ENCODE measurements at places on chromosomes 16 and 17. TPM values are rescaled to one million over a fixed set of nuclear protein-coding genes. Genes with fewer than 3 reads are reported as not detected.

- peak; percentile 74 for DNase-seq
These were observed 380.3 kb upstream of the MAF start for GRCh38 chr16:79980650-79981521.

Gene GP1BA
- total RNA-seq = not detected

DNA sequence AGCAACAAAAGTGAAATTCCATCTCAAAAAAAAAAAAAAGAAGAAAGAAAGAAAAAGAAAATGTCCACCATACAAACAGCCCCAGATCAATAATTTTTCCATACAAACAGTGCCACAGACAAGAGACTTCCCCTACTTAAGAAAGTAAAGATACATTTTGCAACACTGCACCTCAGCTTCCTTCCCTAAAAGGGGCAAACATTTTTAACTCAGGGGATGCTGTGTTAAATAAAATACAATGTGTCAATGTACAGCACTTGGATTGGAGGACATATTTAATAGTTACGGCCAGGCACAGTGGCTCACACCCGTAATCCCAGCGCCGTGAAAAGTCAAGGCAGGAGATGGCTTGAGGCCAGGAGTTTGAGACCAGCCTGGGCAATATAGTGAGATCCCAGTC lies 22.3 kb downstream of the MYH11 start:
- DNase-seq = no peak

GRCh38 chr16:83300326-83300725 lies 507.5 kb upstream of the HSBP1 start:
- no peak for DNase-seq

DNA sequence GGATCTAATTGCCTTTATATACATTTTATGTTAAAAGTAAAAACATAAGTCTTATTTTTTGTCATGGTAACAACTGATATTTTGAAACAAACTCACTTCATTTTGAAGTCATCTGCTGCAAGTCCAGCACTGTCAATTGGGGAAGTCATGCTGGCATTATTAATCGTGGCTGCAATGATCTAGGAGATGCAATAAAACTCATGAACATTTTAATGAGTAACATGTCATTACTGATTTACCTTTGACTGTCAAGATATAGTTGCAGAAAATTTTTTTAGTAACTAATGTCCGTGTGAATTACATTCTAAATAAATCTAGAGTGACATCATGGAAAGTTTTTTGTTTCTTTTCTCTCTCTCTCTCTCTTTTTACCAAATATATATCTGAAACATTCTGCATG lies 17.3 kb upstream of the KRT24 start:
- no peak for DNase-seq
